ENCODE measurements at places on chromosomes 16 and 17.

DNA sequence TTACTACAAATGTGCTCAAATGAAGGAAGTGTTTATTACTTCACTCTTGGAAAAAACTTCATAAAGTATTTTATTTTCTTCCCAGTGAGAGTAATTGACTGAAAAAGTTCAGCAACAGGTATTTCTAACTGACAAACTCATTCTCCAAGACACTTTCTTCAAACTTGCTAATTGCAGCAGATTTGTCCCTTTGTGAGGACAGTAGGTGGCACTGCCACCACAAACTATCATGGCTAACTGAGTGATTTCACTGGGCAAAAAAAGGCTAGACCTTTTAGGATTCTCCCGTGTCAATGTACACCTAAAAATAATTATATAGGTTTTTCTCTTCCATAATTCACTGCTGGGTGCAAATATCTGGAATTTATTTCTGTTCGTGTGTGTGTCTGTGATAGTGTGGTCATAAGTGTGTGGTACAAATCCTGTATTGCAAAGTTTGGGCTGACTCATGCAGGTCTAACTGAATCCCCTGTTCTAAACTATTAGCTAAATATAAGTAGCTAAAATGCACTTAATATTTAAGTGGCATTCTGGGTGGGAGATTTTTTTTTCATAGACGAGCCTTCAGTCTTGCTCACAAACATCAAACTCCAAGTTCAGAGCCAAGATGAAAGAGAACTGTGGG lies 3.9 kb downstream of the HS3ST3A1 start:
- peak; percentile 14 for DNase-seq

GRCh38 chr17:40535924-40536294 lies 29.4 kb downstream of the CCR7 start:
- no peak for DNase-seq

DNA sequence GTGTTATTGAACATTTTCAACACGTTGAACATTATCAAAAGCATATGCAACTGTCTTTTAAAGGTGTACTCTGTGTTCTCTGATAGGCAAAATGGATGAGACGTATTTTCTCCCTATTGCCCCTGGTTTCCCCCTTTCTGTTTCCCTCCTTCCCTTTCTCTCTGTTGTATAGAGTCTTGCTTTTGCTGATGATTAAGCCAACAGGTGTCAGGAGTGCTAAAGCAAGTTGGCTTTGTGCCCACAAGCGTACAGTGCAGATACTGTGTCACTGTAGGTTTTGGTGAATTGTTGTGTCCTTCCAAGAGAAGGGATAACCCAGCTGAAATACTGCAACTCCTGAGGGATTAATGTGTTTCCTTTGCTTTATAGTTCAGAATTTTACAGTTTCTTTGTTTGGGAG lies 74.4 kb downstream of the COX10 start:
- DNase-seq = no peak

GRCh38 chr17:80018917-80019651 lies 16.6 kb downstream of the TBC1D16 start:
- no peak for DNase-seq

GRCh38 chr17:57481910-57482391 lies 225.6 kb downstream of the MSI2 start:
- no peak for DNase-seq

GRCh38 chr17:74939534-74939933 lies 3.8 kb downstream of the OTOP3 start:
- no peak for DNase-seq

- no peak for DNase-seq
Measured at GRCh38 chr16:50501986-50502615, 46.1 kb upstream of the NKD1 start.

DNA sequence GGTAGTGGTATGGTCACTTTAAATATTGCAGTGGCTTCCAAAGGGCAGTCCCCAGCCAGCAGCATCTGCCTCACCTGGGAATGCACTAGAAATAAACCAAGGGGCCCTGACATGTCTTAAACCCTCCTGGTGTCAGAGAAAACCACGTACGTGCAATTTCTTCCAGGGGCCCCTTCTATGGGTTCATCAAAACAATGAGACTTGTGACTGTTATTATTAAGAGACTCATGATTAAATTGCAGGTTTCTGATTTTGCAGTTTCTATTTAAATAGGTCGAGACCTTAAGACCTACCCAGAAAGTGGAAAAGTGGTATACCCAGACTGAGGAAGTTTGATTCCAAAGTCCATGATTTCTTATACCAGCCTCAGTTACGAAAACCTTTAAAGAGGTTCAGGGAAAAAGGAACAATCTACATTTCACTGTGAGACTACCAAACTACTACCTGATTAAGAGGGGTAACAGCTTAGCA lies 746 bp upstream of the POLG2 start:
- DNase-seq = no peak

DNA sequence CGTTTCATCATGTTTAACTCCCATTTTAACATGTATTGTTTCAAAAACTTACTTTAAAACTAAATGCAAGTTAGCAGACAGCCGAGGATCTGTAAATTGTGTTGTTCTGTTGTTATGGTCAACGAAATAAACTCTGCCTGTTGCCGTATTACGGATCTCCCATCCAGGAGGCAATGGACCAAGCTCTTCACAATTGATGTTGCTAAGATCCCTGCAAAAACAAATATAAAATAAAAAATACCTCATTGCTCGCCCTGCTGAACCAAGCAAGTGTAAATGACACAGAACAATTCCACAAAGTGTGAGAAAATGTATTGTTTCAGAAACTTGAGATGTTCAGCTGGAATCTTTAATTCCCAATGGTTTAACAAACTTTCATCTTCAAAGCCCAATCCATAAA lies 65.0 kb downstream of the CEP95 start:
- DNase-seq = no peak

GRCh38 chr16:48250520-48251278 lies 3.4 kb upstream of the ABCC11 start:
- DNase-seq = no peak

- DNase-seq = peak; percentile 43
Measured at GRCh38 chr16:709566-710499, 4.2 kb upstream of the FBXL16 start.

All from Jurkat, Clone E6-1 (cell line).